ENCODE measurements at places on chromosomes 6 and 20.
A peak's percentile ranks its signal among the peaks of the same experiment; 100 is the strongest.

DNA sequence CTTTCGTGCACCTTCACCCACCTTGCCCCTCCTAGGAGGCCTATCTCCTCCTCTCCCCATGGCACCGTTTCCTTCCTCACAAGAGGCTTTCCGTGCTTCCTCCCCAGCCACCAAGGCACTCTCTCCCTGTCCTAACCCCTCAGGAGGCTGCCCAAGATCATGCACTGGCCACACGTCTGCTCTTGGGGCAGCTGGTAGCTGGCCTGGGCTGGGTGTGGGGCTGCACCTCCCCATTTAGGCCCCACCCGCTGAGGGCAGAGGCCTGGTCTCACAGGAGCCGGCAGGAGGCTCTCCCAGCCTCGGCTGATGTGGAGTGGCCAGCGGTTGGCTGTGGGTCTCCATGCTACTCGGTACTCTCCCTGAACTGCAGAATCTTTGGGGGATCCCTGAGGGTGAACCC is 13.6 kb downstream of the NOL4L start:
- no peak for DNase-seq

- DNase-seq = no peak
Observed at GRCh38 chr20:11880680-11881079, 37.0 kb upstream of the BTBD3 start.

DNA sequence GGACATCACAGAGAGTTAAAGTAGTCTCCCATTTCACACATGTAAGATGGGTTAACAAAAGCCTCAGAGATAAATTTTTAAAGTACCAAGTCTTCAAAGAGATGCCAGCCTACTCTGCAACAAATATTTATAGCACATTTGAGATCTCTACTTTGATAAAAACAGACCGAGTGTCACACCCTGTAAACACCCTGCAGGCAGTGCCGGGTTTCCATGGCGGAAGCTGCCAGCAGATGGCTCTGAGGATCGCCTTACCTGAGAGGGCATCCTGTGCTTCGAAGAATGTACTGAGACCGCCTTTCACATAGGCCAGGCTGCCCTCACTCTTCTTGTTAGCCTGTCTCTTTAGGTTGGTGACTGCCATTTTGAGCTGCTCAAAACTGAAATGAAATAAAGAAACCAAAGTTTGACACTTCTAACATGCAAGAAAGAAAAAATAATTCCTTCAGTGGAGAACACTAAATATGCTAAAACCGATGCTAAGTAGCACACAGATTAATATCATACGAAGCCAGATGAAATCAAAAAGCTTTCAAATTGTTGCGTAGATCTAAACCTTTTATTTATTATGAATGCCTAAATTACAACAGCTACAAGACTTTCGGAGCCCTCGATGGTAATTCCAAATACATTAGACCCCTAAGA is 39.3 kb downstream of the HUS1B start:
- DNase-seq = no peak

- DNase-seq = no peak
Observed at GRCh38 chr20:47118641-47119040, 224.0 kb downstream of the EYA2 start.

GRCh38 chr20:59291740-59292383 is 8.5 kb upstream of the EDN3 start:
- no peak for DNase-seq

- DNase-seq = no peak
Observed at GRCh38 chr6:85449388-85449817, 480 bp upstream of the NT5E start.

DNA sequence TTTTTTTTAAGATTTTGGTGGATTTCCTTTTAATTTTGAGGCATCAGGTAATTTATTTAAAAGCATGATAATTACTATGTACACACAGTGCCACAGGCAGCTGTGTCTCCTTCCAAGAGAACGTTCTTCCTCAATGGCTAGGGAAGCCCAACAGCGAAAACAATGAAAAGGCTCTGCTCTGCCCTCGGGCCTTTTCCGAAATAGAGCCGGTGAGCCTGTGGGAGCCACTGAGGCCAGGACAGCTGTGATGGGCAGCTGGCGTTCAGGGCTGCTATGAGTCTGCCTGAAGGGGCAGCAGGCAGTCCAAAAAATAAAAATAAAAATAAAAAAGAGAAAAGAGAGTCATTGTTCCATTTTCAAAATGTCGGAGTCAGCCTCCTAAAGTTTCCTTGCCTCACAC is 443.8 kb downstream of the KIF16B start:
- DNase-seq = no peak

DNA sequence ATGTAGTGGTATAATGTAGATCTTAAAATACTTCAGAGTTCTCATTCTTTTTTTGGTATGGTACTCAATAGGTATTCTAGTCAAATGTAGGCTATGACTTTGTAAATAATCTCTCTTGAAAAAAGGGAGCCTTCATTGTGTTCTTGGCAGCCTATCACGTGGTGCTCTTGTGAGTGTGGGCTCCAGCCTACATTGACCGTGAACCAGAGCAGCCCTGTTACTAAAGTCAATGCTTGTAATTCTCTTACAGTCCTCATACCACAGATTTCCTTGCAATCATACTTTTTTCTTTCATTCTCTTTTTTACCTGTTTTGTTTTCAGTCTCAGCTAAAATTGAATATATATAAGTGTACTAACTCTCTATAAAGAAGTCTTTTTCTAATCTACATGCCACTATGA is 31.1 kb downstream of the ARID1B start:
- no peak for DNase-seq

DNA sequence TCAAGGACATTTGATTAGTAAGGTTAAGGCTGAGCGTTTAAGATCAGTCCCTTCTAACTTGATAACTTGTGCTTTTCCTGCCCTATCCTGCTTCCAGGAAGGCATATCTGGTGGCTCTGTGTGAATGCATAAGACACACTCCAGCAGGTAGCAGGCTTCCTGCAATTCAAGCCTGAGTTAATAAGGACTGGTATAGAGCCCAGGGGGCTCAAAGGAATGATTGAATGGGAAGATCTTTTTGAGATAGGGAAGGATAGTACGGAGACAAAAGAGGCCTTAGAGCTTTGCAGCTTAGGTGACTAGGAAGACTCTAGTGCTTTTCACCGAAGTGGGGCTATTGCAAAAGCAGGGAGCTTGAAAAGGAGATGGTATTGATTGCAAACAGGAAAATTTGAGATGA is 307.1 kb downstream of the GRIK2 start:
- no peak for DNase-seq

DNA sequence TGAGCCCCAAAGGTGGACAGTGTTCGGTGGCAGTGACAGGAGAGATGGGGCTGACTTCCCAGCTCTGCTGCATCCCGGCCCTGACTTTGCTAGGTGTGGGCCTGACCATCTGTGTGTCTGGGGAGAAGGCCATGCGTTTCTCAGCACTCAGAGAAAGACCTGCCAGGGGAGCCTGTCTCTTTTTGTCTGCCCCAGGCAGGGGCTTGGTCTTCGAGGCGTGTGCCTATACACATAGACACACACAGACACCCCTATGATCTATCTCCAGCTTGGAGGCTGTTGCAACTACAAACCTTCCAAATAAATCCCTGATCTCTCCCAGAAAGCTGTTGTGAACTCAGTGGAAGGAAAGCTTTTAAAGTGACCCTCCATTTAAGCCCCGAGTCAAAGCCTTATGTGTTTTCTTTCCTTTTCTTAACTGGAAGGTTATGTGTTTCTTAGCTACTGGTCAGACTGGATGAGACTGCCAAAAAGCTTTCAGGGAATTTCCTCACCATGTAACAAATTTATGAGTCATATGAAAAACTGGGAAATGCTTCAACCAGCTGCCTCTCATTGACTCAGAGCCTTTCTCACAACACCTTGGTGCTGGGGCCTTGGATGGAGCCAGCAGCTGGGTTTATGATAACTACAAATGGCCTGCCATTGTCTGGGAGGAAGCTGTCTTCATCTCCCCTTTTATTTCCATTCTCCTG is 102.6 kb downstream of the CDC5L start:
- no peak for DNase-seq

- DNase-seq = no peak
Observed at GRCh38 chr20:47241345-47241781, 115.1 kb downstream of the ZMYND8 start.

DNA sequence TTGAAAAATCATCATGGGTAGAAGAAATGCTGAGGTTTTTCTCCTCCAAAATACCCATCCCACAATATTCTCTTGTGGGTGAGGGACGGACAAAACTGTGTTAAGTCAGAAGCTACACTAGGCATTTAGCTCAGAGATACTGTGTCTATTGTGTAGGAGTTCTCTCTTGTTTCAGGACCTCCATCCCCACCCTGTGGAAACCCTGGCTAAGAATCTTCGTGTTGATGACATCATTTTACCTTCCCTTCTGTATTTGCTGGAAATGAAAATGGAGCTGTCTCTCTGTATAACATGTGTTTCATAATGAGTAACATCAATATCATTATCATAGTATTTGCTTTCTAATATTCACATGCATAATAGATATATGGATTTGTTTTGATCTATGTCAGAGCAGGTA is 1193.0 kb upstream of the CITED2 start:
- DNase-seq = no peak

- no peak for DNase-seq
Observed at GRCh38 chr6:90103056-90103800, 193.4 kb downstream of the BACH2 start.

DNA sequence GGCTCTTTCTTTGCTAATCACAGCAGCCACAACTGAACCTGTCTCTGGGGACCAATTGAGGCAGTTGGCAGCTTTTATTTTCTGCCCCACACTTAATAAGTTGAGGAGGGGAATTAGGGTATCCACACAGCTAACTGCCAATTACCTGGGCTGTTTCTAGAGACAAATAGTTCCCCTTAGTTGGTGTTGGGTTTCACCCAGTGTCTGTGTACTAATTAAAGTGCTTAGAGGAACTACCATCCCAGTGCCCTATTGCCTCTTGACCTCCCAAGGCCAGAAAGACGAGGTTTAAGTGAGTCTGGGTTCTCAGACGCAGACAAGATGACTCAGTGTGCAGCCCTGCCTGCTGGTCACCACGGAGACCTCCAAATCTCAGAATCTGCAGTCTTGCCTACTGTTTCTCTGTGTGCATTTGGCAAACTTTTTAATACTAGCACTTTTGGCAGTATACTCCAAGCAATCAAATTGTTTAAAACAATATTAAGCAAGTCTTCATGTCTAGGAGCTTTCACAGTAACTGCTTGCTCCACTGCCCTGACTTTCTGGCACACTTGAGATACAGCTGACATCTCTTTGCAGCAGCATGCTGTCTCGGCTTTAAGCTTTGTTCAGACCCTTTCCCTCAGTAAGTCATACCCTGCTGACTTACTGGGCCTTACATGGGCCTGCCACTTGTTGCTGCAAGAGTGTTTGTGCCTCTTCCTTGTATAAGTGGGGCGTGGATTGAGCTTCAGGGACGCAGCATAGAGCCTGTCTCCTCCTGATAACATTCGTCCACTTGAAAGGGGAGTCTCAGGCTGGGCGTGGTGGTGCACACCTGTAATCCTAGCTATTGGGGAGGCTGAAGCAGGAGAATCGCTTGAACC is 31.9 kb downstream of the STK35 start:
- DNase-seq = peak; percentile 52

DNA sequence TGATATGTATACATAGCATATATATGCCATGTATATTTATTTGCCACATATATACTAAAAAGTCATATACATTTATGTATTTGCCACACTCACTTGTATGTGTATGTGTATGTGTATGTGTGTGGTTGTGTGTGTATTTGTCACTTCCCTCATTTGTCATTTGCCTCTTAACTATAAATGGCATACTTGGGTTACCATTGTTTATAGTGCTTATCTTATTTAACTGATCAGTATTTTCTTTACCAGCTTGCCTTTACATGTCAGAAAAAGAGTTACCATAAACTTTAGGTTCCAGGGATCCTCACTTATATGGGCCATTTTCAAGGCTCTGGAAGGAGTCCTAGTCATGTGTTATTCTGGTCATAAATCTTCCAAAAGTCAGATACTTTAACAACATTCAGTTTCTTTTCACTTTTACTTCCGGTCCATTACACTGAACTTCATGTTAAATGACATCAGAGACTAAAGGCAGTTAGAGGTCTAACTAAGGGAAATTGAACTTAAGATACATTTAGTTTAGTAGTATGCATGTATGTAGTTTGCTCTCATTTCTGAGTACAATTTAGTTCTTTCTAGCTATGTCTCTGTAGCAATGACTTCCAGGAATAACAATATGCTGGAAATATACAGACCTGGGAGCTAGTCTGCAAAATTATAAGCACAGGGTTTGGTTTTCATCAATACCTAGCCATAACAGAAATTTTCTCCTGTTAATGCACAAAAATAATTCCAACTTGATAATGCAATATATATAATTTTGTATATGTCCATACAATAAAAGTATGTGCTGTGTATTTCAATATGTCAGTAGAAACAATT is 33.7 kb upstream of the HIVEP1 start:
- DNase-seq = no peak

- DNase-seq = no peak
Observed at GRCh38 chr6:156511051-156511450, 266.1 kb upstream of the ARID1B start.

GRCh38 chr6:151018911-151019782 is 153.6 kb downstream of the MTHFD1L start:
- no peak for DNase-seq

GRCh38 chr20:48953653-48954052 is 32.1 kb downstream of the ARFGEF2 start:
- DNase-seq = no peak

DNA sequence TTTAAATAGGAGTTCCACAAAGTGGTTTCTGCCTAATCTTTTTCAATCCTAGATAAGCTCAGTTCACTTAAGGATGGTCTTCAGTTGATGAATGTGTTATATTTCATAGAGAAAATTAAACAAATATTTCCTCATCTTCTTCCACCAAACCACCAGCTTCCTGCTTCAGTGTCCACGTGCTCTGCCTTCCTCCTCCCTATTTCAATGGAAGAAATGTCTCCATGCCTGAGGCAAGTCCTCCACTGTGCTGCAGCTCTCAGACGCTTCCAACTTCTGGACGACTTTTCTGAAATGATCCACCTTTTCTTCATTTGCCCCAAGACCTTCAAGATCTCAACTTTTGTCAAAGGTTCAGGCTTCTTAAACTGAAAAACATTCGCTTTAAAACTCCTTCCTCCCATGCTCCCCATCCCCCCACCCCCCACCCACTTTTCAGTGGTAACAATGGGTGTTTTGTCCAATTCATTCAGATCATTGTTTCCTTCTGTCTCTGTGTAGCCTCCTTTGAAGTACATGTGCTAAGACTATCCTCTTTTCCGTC is 25.3 kb upstream of the FABP7 start:
- no peak for DNase-seq
